ENCODE measurements at places on chromosomes 2 and 18. TPM values are rescaled to one million over a fixed set of nuclear protein-coding genes. Genes with fewer than 3 reads are reported as not detected.

DNA sequence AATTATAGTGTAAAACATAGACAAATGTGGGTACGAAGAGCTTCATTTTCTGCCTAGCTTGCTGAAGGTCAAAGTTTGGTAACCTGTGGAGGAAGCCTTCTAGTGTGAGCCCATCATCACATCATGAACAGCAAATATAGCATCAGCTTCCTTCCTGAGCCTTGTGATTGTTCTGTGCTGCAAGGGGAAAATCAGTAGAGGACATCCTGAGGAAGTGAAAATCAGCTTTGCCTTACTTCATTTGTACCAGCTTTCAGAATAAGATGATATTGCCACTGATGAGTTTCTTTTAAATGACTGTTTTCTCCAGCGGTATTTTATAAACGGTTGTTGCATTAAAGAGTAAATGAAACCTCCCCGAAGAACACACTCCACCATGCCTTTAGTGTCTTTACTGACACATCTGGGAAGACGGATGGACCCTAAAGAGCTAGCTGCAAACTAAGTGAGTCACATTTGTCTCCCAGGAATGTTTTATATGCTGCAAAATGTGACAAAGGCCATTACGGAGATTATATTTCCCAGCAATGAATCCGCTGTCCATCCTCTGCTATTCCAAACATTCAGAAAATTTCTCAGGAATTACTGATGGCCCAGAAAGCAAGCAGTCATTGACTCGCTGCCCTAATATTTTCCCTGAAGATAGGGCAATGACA lies 1272.8 kb downstream of the SUCLG1 start:
- no peak for DNase-seq

DNA sequence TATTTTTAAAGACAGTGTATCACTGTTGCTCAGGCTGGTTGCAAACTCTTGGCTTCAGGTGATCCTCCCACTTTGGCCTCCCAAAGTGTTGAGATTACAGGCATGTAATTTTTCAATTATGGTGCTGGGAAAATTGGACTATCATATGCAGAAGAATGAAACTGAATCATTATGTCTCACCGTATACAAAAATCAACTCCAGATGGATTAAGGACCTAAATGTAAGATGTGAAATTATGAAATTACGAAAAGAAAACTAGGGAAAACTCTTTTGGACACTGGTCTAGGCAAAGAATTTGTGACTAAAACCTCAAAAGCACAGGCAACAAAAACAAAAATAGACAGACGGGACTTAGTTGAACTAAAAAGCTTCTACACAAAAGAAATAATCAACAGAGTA lies 31.2 kb downstream of the MAP3K2 start:
- DNase-seq, result no peak

- DNase-seq, result no peak
These were observed 7.4 kb upstream of the STAT4 start for GRCh38 chr2:191158193-191158592.

CD302 gene
- total RNA-seq, result 7.5 TPM

DNA sequence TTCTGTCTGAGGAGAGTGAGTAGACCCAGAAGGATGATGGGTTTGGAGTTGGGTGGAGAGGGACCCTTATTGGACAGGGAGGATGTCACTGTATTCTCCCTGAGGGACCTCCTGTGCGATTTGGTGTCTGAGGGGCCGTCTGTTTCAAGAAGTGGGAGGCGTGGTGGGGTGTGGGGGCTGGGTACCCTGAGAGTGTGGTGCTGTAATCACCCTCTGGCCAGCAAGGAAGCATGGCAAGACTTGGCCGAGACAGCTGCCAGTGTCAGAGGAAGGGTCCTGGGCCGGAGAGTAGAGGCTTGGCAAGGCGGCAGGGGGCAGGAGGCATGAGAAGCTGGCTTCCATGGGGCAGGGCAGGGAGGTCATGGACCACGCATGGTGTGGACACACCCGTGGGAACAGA lies 43.1 kb downstream of the CTIF start:
- no peak for DNase-seq

GRCh38 chr2:72394541-72395070 lies 246.9 kb upstream of the CYP26B1 start:
- DNase-seq, result no peak

GRCh38 chr2:11562476-11562875 lies 28.6 kb downstream of the GREB1 start:
- peak; percentile 22 for DNase-seq

DNA sequence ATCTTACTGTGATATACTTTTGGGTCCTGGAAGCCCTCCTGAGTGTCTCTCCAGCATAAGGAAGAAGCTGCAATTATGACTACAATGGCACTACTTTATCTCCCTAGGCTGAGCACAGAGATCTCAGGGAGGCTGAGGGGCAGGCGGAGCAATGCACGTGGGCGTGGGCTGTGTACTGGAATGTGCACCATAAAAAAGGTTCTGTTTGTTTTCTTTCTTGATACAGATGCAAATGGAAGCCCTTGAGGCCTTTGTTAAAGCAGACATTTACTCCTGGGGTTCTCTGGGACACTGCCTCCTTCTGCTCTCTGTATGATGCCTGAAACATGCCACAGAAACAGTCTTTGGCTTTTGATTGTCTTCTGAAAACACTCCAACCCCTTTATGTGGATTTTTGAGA lies 79.1 kb upstream of the DLX2 start:
- DNase-seq, result no peak

DNA sequence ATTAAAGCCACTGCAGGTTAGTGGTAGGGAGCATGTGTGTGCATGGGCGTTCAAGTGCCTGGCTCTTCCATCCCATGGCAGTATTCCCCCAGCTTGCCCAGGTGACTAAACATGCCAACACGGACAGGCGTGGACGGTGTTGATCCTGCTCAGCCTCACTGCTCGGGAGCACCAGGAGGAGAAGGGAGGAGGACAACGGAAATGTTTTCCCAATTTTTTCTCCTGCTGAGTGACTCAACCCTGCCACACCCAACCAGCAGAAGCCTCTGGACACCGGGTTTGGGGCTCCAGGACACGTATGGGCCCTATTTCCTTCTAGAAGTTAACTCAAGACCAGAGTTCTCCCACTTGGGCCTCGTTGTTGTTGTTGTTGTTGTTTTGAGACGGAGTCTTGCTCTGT lies 139.1 kb downstream of the CYP26B1 start:
- no peak for DNase-seq

EPAS1 gene
- 44.3 TPM for total RNA-seq

DNA sequence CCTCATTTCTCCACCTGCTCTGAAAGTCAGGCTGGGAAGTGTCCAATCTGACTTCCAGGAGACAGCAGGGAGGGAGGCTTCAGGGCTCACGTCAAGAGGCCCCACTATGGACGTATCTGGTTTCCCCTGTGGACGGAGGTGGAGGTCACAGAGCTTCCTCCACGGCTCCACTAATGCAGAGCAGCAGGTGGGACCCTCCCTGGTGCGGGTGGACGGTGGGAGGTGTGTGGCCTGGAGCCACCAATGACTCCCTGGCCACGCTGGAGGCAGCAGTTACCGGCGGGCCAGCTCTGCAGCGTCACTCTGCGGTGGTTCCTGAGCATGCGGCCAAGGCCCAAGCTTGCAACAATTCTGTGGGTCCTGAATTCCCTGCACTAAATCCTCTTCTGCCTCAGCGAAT lies 9.0 kb downstream of the CRACDL start:
- no peak for DNase-seq

DNA sequence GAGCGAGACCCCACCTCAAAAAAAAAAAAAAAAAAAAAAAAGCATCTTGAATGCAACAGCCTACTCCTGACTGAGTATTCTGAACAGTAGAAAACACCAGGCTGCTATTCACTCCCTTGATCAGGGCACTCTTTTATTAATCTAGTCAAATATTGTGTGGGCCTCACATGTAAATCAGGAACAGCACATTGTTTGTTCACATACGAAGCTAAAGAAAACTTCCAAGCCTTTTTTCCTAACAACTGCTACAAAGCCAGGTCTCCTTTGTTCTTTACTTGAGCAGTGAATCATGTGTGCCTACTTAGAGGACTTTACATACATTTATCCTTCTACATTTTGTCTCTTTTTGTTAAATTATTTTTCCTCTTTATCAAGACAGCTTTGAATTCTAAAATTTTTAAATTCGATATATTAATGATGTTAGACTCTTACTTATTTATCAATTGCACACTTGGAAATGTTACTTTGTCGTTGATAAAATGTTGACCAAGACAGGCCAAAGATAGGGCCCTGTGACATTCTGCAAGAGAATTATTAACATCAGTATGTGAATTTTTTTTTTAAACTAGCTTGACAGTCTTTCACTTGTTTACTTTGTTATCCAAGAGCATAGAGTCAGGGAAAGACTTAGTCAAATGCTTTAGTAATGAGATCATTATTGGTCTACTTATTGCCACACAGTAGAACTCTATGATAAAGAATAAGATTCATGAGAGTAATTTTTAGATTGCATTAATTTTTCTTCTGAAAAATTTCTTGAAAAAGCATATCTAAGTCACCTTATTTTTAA lies 13.2 kb downstream of the SPATS2L start:
- DNase-seq, result no peak

- no peak for DNase-seq
These were observed 22.3 kb upstream of the ORC2 start for GRCh38 chr2:200985799-200986198.
